ENCODE measurements at places on chromosomes 4 and X.

- no peak for DNase-seq
These were observed 450.0 kb upstream of the RASGEF1B start for GRCh38 chr4:81921751-81922159.

DNA sequence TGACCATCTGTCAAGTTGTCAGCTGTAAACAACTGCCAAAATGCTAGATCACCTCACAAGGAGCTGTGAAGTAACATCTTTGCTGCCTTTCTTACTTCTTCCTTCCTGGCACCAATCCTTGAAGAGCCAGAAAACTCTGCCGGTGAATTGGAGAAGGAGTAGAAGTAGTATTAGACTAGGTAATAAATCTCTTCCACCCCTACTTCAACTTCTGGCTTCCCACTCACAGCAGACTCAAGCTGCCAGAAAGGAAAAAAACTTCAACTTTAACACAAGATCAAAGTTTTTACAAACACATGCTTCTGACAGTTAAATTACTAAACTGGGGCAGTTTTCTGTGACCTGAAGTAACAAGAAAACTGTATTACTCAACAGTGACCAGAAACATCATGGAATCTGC, 164.7 kb upstream of the SLC7A11 start:
- DNase-seq: no peak

- DNase-seq: no peak
These were observed 95.5 kb upstream of the PPP2R3B start for GRCh38 chrX:482192-482701.

DNA sequence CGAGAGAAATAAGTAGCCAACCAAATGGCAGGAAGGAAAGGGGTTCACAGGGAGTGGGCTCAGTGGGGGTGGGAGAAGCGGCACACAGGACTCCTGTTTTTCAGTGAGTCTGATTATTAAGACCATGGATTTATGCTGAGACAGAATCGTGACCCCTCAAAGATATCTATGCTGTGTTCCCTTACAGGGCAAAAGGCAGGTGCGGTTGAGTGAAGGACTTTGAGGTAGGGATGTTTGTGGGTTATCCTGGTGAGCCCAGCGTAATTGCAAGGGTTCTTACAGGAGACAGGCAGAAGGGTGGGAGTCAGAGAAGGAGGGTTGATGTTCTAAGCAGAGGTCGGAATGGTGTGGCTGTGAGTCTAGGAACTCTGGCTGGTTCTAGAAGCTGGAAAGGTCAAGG, 73.0 kb downstream of the EVC start:
- no peak for DNase-seq

- no peak for DNase-seq
These were observed 5.1 kb upstream of the DCLK2 start for GRCh38 chr4:150072906-150073714.

GRCh38 chr4:85979276-85979675, 380.6 kb downstream of the MAPK10 start:
- DNase-seq: no peak

DNA sequence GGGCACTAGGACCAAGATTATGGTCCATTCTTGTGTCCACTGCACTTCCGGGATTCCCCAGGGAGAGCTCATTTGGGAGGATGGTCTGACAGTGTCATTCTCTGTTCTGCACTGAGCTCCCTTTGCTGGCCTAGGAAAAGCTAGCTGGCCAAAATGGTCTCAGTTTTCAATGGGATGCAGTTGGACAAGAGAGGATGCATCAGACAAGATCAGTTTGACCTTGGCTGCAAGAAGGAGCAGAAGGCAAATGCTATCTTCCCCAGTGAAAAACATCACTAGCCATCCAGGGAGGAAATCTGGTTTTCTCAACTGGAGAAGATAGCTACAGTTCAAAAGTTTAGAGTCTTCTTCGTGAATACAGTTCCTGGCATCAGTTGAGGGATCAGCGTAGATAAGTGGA, 221.1 kb downstream of the PTTG2 start:
- no peak for DNase-seq

DNA sequence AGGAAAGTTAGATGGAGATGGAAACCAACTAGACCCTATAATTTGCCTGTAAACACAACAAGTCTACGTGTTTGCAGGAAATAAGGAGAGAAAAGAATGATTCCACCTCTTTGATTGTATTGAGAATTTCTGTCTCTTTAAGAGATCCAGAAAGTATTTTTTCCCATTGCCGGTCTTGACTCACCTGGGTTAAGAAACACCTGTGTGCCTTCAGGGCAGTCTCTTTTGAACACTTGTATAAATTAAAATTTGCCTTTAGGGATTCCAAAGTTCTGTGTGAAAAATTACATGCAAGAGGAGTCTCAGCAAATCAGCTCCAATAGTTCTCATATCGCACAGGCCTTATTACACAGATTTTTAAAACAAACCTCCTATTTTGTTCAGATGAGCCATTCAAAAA, 46.0 kb upstream of the SMAD1 start:
- DNase-seq: no peak

DNA sequence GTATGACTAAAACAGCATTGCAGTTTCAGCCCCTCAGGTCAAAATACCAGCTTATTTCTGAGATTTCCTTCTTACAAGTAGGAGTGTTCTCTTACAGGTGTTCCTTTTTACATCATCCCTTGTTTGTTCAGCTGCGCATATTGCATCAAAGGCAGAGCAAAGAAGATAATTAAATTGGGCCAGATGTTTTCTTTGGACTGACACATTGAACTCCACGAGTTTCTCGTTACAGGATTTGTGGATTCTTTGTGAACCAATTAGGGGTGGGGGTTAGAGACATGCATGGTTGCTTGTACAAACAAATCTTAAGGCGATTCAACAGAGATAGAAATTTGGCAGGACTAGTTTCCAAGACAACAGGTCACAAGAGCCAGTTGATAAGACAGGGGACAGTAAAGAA, 95.7 kb downstream of the SPANXN4 start:
- DNase-seq: no peak

GRCh38 chr4:2930135-2930757, 33.0 kb downstream of the NOP14 start:
- no peak for DNase-seq

- no peak for DNase-seq
These were observed 14.8 kb downstream of the LAMTOR3 start for GRCh38 chr4:99879458-99879857.

GRCh38 chrX:16589211-16589610, 60.7 kb upstream of the S100G start:
- no peak for DNase-seq

DNA sequence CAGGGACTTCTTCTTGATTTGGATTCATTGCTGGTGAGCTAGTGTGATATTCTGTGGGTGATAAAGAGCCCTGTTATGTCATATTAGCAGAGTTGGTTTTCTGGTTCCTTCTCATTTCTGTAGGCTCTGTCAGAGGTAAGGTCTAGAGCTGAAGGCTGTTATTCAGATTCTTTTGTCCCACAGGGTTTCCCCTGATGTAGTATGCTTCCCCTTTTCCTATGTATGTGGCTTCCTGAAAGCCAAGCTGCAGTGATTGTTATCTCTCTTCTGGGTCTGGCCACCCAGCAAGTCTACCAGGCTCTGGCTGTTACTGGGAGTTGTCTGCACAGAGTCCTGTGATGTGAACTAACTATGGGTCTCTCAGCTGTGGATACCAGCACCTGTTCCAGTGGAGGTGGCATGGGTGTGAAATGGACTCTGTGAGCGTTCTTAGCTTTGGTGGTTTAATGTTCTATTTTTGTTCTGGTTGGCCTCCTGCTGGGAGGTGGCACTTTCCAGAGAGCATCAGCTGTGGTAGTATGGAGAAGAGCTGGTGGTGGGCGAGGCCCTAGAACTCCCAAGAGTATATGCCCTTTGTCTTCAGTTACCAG, 373.7 kb downstream of the AR start:
- DNase-seq: no peak

DNA sequence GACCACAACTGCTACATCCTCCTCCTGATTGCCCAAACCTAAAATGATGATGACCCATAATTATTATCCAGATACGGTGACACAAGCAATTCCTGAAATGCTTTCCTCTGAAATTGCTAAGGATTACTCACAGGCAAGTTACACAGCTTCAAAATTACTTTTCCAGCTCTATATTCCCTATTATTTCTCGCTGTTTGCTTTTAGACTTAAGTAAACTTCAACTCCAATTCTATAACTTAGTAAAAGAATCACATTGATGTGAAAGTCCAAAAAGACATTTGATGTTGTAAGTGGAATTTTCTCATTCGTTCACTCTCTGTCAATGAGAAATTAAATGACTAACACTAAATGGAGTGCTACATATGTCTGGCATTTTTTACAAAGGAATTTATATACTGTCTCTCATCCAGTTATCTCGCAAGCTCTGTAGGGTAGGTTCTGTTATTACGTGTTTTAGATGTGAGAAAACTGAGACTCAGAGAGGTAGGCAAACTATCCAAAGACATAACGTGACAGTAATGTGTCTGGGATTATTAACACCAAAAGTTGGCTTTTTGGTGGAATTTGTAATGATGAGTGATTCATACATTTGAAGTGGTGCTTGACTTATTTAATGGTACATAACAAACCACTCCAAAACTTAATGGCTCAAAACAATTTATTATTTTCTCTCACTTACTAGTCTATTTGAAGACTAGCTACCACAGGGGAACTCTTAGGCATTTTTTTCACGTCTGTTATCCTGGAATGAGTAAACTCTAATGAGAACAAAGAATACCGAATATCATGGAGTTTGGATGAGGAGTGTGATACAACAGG, 31.5 kb downstream of the PALLD start:
- no peak for DNase-seq

GRCh38 chr4:151785484-151786157, 24.8 kb upstream of the GATB start:
- no peak for DNase-seq

GRCh38 chrX:123450222-123450621, 266.1 kb downstream of the GRIA3 start:
- no peak for DNase-seq

DNA sequence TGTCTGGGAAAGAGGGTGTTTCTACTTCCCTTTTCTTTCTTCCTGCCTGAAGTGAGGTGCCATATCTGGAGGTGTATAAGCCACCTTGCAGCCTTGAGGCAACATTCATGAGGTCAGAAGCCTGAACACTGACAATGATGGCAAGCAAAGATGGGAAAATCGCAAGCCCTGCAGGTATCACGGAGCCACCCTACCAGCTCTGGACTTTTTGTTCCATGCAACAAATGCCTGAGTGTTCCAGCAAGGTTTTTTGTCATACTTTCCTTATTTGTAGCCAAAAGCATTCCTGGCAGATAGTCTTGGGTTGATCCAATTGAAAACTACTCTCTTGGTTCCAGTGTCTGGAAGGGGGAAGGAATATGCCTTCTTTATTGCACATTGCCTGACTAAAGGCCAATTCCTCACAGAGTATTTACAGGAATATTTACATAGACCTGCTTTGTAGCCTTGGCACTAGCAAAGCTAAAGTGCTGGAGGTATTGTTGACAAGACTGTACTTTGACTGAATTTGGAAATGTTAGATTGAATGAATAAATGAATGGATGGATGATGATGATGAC, 14.4 kb upstream of the SOD3 start:
- no peak for DNase-seq

DNA sequence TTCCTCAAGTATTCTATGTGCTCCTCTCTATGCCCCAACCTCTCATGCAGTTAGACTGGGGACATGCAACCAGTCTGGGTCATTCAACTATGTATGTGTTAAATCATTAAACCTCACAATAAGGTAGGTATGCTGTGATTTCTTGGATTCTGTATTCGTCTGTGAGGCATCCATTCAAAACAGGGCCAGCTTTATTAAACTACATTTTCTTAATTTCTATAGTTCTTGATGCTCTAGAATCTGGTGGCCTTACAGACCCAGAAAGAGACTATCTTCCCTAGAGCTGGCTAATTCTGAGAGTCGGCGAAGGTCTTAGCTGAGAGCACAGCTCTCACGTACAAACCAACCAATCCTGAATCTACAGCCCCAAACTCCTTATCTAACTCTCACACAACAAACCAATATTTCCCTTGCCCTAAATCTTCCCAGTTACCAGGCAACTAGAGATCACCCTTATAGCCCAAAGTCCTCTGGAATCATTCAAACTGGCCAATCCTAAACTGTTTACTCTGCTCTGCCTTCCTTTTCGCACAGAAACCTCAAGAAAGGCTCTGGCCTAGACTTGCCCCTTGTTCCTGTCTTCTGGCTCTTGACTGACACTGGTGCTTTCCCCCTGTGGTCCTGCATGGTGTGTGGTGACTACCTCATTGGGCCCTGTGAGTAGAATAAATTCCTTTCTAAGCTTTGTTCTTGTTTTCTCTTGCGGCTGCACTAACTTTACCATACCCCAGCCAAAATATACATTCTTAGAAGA, 203.5 kb upstream of the TET2 start:
- DNase-seq: peak; percentile 30

DNA sequence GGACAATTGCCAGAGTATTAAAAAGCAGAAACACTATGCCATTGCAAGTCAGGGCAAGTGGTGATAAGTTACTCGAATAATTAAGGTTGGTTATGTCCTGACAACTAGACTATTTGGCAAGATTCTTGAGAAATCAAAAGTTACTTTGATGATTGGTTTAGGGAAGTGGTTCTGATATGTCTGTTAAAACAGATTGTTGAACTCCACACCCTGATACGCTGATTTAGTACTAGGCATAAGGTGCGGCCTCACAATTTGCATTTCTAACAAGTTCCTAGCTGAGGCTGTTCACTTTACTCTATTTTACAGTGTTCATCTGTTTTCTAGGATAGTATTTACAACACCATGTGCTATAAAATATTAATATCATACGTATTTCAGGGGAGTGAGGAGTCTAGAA, 12.5 kb downstream of the GABRA4 start:
- DNase-seq: no peak

- DNase-seq: no peak
These were observed 304 bp upstream of the SPIN2A start for GRCh38 chrX:57137501-57137900.

DNA sequence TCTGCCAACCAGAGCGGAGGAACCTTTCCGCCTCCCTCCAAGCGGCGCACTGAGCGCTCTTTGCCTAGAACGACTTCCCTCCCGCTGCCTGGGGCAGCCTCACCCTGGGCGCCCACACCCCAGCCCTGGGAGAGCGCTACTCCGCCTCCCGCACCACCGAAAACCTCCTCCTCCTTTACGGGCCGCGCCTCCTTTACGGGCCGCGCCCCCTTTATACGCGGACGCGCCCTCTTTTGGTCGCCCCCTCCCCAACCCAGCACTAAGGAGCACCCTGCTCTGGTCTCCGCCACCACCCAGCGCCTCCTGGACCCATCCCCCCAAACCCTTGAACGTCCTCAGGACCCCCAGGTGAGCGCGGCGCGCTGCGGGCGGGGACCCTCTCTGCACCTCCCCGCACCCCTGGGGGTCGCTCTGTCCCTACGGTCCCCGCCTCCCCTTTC, 586 bp upstream of the NSG1 start:
- peak; percentile 38 for DNase-seq

DNA sequence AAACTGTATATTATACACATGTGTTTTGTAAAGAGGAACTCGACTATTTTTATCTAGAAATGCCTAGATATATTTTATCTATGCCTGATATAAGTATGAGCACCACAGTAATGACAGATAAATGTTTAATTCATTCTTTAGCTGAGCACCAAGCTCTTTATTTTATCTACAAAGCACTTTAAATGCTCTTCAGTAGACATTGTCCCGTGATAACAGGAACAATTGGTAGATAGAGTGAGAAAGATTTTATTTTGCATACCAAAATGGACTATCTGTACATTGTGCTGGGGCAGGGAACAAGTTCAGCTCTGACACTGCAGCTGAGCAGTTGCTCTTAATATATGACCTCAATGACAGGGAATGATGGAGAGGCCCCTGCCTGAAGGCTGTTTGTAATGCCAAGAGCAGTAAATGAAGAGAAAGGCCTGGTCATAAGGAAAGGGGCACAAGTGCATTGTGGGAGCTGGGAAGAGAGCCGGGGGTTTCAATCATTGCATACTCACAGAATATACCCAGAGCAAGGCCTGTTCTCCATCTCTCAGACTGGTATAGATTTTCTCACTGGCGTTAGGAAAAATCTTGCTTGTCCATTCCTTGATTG, 57.3 kb downstream of the SEPTIN11 start:
- DNase-seq: no peak

Data from central memory CD4-positive, alpha-beta T cell (primary cell).